Aorta (tissue), 5 donors: ENCODE measurements at places on chromosomes 7 and 10. TPM values are rescaled to one million over a fixed set of nuclear protein-coding genes. Genes with fewer than 3 reads are reported as not detected.

DNA sequence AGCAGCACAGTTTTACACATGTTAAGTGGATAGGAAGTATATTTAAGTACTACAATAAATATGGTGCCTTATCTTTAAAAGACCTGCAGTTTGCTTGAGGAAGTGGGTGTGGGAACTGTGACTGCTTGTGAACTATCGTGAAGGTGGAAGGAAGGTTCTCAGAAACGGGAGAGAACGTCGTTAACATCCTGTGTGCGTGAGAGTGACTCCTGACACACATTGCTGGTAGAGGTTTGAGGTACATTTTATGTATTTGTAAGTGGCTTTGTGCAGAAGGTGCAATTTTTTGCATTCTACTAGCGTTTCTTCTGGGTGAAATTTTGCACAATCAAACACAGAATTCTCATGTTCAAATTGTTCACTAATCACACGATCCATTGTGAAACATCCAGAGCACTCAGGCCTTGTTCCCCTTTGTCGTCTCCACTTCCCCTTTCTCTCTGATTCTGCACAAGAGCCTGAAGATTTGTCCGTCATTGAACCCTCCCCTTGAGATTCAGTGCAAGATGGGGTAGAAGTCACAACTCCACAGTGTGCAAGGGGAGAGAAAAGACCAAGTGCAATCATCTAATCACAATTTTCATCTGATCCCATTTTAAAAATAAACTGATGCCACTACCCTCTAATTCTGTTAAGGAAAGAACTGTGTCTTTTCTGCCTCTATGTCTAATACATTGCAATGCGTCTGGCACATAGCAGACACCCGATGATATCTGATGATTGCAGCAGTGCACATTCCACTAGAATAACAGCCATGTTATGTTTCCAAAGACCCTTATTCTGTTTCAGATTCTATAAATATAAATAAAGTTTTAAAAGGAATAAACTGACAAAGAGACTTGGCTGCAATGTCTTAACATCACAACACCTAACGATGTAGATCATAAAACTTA, 279.9 kb downstream of the NEBL start:
- no peak for DNase-seq

DNA sequence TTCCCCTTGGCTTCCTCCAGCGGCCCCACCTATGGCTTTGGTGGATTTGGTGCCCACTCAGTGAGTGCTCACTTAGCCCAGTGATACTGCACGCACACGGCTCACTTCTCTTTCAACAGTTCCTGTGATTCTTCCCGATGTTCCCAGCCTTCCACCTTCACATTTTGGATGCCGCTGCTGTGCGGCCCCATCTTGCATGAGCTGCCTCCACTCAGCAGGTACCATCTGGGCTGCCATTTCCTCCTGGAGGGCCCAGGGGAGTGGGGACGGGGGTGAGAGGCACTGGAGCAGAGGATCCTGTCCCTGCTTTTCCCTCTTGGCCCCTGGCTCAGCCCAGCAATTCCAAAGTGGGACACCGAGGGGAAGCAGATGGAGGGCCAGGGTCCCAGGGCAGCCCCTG, 323.3 kb upstream of the ZNF32 start:
- DNase-seq: peak; percentile 44

- no peak for DNase-seq
These were observed 131.6 kb upstream of the LSM8 start for GRCh38 chr7:118052336-118052735.

Gene MOGAT3
- total RNA-seq: not detected

DNA sequence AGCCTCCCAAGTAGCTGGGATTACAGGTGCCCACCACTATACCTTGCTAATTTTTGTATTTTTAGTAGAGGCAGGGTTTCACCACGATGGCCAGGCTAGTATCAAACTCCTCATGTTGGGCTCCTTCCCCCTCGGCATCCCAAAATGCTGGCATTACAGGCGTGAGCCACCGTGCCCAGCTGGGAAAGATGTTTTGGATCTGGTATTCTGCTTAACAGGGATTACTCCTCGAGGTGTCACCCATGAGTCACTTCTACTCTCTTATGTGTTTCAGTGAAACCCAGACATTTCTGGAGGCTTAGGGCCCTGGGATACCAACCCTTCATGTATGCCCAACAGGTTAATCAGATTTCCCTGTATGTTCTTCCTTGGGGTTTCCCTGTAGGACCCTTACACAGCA, 11.8 kb upstream of the OPN4 start:
- no peak for DNase-seq

Gene HDAC9
- 51.4 TPM for total RNA-seq

GRCh38 chr10:500876-501275, 188.6 kb downstream of the DIP2C start:
- peak; percentile 79 for DNase-seq

GRCh38 chr10:36704124-36704523, 421.3 kb upstream of the ANKRD30A start:
- DNase-seq: no peak
